ENCODE measurements at places on chromosomes 16 and 17. TPM values are rescaled to one million over a fixed set of nuclear protein-coding genes. Genes with fewer than 3 reads are reported as not detected.
A peak's percentile ranks its signal among the peaks of the same experiment; 100 is the strongest.

- H3K36me3 ChIP-seq, result no peaks in the 10 kb centered on the region
- DNase-seq, result peak; percentile 64
- H3K27me3 ChIP-seq, result no peaks in the 10 kb centered on the region
- H3K4me1 ChIP-seq, result no peaks in the 10 kb centered on the region
These were observed 39.8 kb downstream of the ZNF778 start for GRCh38 chr16:89257281-89257731.

DNA sequence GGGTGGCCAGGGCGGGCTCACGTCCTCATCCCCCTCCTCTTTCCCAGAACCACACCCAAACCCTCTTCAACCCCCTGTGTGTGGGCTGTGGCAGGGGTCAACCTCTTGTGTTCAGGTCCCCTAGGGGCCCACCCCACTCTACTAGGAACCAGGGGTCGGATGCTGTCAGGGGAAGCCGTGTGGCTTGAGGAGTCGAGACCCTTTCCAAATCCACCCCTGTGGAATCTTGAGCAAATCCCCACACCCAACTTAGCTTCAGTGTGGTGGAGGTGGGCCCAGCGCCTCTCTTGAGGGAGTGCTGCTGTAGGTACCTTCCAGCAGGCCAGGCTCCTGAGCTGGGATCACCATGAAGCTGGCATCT is 121.5 kb downstream of the MRM1 start:
- H3K4me3 ChIP-seq, result no peak overlapping the region
- H3K27me3 ChIP-seq, result peaks cover 30% of the 10 kb centered on the region
- H3K27ac ChIP-seq, result no peak overlapping the region
- H3K4me1 ChIP-seq, result no peaks in the 10 kb centered on the region
- no peak for DNase-seq

- H3K27ac ChIP-seq, result peak overlapping the region; percentile 75
- H3K36me3 ChIP-seq, result peaks cover 15% of the 10 kb centered on the region
These were observed 714 bp downstream of the SPATA33 start for GRCh38 chr16:89658221-89658879.

- no peak overlapping the region for H3K4me3 ChIP-seq
- no peaks in the 10 kb centered on the region for H3K4me1 ChIP-seq
- no peaks in the 10 kb centered on the region for H3K27me3 ChIP-seq
- no peak overlapping the region for H3K27ac ChIP-seq
- DNase-seq, result no peak
These were observed 64.4 kb downstream of the MAP2K6 start for GRCh38 chr17:69478916-69479315.

DNA sequence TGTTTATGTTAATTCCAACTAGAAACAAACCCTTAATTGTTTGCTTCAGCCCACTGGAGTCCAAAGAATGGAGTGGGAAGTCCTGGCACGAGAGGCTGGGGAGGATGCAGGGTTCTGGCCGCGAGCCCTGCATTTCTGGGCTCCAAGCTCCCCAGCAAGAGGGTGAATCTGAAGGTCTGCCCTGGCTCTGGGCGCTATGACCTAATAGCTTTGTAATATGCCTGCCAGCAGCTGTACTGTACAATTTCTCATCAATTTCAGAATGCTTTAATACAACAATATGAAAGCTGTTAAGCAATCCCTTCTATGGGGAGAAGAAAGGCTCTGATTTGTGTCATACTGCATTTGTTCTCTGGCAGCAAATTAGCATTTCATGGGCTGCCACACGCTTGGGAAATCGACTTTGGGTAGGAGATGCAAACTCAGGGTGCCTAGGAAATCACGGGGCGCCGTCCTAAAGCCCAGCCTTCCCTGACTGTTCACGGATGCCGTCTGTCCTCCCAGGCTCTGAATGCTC is 43.8 kb downstream of the NDEL1 start:
- no peak for DNase-seq
- H3K36me3 ChIP-seq, result peaks cover 94% of the 10 kb centered on the region
- no peaks in the 10 kb centered on the region for H3K27me3 ChIP-seq

- H3K27me3 ChIP-seq, result no peaks in the 10 kb centered on the region
- no peak overlapping the region for H3K4me3 ChIP-seq
- no peaks in the 10 kb centered on the region for H3K4me1 ChIP-seq
- H3K27ac ChIP-seq, result no peak overlapping the region
- H3K36me3 ChIP-seq, result no peaks in the 10 kb centered on the region
These were observed 180.8 kb downstream of the RBFOX1 start for GRCh38 chr16:7513429-7513828.

GRCh38 chr17:36778448-36778847 is 158.8 kb upstream of the LHX1 start:
- no peaks in the 10 kb centered on the region for H3K4me1 ChIP-seq
- no peak for DNase-seq
- no peak overlapping the region for H3K4me3 ChIP-seq
- no peaks in the 10 kb centered on the region for H3K27me3 ChIP-seq

DNA sequence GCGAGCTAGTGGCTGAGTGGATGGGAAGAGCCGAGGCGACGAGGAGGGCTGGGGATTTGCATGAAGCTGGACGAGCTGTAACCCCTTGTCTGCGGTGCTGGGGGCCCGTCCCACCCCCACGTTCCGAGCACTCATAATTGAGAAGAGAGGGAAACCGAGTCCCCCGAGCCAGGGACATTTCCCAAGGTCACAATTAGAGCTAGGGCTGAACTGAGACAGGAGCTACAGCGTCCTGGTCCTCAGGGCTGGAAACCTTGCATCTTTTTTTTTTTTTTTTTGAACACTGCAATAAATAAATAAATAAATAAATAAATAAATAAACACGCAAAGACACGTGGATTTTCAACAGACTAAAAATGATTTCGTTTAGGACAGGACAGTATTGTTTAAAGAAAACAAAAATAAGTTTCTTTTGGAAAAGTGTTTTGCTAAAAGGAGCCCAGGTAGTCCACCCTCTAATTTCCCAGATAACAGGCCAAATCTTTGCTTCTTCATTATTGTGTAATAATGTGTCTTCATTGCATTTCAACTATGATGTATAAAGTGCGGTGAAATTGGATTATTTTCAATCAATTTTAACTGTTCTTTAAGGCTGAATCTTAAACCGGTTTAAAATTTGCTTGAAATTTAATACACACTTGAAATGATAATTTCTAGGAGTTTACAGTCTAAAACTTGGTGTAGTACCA is 992 bp downstream of the GDPD1 start:
- H3K27ac ChIP-seq, result peak overlapping the region; percentile 88
- no peaks in the 10 kb centered on the region for H3K27me3 ChIP-seq
- peak overlapping the region; percentile 92 for H3K4me3 ChIP-seq
- H3K4me1 ChIP-seq, result no peaks in the 10 kb centered on the region
- DNase-seq, result peak; percentile 80

DNA sequence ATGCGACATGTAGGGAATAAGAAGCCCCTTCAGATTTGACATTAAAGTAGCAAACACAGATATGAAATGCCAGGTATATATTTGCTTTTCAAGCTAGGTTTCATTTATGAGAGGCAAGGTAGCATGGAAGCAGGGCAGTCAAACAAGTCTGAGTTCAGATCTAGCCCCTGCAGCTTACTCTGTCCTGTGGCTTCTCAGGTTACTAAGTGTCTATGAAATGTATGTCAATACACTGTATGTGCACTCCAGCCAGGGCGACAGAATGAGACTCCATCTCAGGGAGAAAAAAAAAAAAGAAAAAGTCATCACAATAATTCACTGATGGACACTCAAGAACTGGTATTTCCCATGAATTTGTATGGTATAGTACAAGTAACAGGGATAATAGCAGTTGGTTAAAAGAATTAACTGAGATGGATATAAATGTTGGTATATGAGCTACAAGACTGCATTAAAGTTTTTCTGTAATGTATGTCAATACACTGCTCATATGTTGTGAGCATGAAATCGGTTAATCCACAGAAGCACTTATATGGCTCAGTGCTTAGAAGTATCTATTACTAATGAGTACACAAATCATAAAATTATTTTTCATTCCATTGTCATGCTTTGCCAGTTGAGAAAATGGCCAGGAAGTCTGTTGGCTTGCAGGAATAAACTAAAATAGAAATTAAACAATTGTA is 2.9 kb upstream of the WSB1 start:
- no peak overlapping the region for H3K27ac ChIP-seq
- H3K4me1 ChIP-seq, result peaks cover 3% of the 10 kb centered on the region
- DNase-seq, result no peak
- H3K27me3 ChIP-seq, result no peaks in the 10 kb centered on the region
- H3K36me3 ChIP-seq, result no peaks in the 10 kb centered on the region
- no peak overlapping the region for H3K4me3 ChIP-seq

DNA sequence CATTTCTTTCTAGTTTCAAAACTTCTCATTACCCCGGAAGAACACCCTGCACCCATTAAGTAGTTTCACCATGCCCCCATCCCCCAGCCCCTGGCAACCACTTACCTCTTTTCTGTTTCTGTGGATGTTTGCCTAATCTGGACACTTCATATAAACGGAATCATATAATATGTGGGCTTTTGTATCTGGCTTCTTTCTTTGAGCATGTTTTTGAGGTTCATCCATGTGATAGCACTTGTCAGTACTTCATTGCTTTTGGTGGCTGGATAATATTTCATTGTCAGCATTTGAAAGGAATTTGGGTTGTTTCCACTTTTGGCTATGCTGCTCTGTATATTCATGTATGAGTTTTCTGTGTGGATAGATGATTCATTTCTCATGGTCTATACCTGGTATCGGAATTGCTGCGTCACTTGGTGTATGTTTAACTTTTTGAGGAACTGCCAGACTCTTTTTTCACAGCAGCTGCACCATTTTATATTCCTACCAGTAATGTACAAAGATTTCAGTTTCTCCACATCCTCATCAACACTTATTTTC is 30.0 kb upstream of the SLC5A10 start:
- peaks cover 10% of the 10 kb centered on the region for H3K36me3 ChIP-seq
- no peak overlapping the region for H3K4me3 ChIP-seq
- no peak for DNase-seq
- no peaks in the 10 kb centered on the region for H3K27me3 ChIP-seq
- peaks cover 16% of the 10 kb centered on the region for H3K4me1 ChIP-seq
- H3K27ac ChIP-seq, result peak overlapping the region; percentile 60

GRCh38 chr17:66675991-66676371 is 158.9 kb upstream of the CACNG5 start:
- H3K4me3 ChIP-seq, result no peak overlapping the region
- no peak overlapping the region for H3K27ac ChIP-seq
- no peaks in the 10 kb centered on the region for H3K27me3 ChIP-seq
- peaks cover 3% of the 10 kb centered on the region for H3K4me1 ChIP-seq
- H3K36me3 ChIP-seq, result peaks cover 22% of the 10 kb centered on the region

DNA sequence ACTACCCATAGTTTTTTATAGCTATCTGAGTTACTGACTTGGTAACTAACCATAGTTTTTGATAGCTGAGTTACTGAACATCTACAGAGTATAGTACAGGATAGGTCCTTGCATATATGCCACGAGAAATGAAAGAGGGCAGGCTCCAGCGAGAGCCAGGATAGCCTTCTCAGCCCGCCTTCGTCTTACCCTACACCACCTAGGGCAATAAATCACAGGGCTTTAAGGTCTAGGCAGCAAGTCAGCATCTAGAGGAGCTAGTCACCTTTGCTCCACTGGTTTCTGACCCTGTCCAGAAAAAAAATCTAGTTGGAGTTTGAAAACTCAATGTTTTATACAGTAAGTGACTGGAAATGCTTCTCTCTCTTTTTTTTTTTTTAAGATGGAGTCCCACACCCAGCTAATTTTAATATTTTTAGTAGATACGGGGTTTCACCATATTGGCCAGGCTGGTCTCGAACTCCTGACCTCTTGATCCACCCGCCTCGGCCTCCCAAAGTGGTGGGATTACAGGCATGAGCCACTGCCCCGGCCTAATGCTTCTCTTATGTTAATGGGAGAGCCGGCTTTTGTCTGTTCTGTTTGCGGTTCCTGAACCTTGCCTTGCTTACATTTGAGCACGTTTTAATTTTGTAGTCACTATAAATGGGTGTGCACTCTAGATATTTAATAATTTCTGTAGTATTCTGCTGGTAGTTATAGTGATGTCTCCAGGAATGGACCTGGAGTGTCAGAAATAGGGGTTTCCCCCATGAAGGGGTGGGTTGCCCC is 2.8 kb downstream of the BFAR start:
- no peak for DNase-seq
- H3K36me3 ChIP-seq, result peaks cover 36% of the 10 kb centered on the region
- no peak overlapping the region for H3K27ac ChIP-seq

GRCh38 chr16:30054959-30055553 is 10.5 kb upstream of the ALDOA start:
- peaks cover 5% of the 10 kb centered on the region for H3K4me1 ChIP-seq
- no peak overlapping the region for H3K27ac ChIP-seq
- H3K27me3 ChIP-seq, result no peaks in the 10 kb centered on the region
- peaks cover 7% of the 10 kb centered on the region for H3K36me3 ChIP-seq

DNA sequence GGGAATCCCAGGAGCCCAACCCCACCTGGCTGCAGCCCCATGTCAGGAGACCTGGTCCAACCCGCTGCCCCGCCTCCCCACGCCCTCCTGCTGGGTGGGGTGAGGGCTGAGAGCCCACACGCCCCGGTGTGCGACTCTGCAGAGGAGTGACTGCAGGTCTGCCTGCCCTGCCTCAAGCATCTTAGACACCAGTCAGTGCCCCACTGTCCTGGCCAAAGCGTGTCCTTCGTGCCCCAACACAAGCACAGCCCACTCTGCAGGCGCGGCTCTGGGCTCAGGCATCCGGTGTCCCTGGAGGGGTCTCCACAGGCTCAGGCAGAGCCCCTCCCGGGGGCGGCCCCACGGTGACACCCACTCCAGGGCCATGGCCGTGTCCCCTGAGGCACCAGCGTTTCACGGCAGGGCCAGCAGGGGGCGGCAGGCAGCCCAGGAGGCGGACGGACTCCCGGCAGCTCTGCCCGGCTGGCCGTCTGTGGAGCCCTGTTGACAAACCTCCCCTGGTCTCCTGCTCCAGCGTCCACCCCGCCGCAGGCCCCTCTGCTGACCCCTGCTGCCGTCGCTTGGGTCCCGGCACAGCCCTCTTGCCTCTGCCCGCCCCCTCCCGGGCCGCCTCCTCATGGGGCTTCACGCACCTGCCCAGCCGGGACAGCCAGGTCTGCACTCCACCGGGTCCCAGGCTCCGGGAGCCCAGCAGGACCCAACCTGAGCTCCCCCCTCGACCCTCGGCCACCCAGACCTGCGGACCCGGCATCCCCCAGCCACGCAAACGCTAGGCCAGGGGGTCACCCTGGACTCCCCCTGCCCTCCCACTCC is 8.6 kb upstream of the UBE2I start:
- peak; percentile 91 for DNase-seq
- H3K27ac ChIP-seq, result no peak overlapping the region
- peak overlapping the region; percentile 23 for H3K4me3 ChIP-seq
- H3K4me1 ChIP-seq, result no peaks in the 10 kb centered on the region

DNA sequence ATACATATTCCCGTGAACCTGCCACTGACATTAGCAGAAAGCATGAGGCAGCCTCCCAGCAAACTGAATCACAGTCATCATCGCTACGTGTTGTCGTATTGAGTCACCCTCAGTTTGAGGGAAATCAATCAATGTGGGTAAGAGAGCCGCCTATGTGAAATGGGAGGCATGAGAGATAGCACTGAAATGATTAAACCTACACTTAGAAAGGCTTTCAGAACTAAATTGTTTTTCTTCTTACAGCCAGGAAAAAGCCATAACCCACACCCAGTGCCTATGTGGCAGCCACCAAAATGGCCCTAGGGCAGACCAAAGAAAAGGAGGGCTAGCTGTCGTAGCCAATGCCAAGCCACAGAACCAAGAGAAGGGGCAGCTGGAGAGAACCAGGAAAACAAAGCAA is 90.5 kb downstream of the ADAMTS18 start:
- no peak overlapping the region for H3K4me3 ChIP-seq
- no peaks in the 10 kb centered on the region for H3K36me3 ChIP-seq
- no peaks in the 10 kb centered on the region for H3K27me3 ChIP-seq
- H3K4me1 ChIP-seq, result no peaks in the 10 kb centered on the region
- DNase-seq, result no peak

Gene ZG16
- not detected for polyA plus RNA-seq

Gene KCNG4
- polyA plus RNA-seq, result 0.02 TPM

Gene ZNF821
- polyA plus RNA-seq, result 7.7 TPM

Gene MPHOSPH6
- 11.8 TPM for polyA plus RNA-seq

Gene SP2
- polyA plus RNA-seq, result 16.7 TPM

Gene MYH2
- 0.19 TPM for polyA plus RNA-seq

Gene GOT2
- 69.2 TPM for polyA plus RNA-seq

Gene TLCD2
- polyA plus RNA-seq, result 1.3 TPM

Gene SULT1A4
- polyA plus RNA-seq, result 2.6 TPM

Gene HCRT
- not detected for polyA plus RNA-seq

Gene FNDC8
- not detected for polyA plus RNA-seq
